Stimulated activated CD4-positive, alpha-beta T cell treated with anti-CD3 and anti-CD28 coated beads, Interleukin-15, amount 100 ng/mL, for 1 hour (primary cell): ENCODE measurements at places on chromosomes 6 and 20.

GRCh38 chr6:134585517-134585873, 267.6 kb upstream of the SGK1 start:
- no peak for DNase-seq

- no peak for DNase-seq
Measured at GRCh38 chr6:122405417-122405816, 6.0 kb downstream of the HSF2 start.

DNA sequence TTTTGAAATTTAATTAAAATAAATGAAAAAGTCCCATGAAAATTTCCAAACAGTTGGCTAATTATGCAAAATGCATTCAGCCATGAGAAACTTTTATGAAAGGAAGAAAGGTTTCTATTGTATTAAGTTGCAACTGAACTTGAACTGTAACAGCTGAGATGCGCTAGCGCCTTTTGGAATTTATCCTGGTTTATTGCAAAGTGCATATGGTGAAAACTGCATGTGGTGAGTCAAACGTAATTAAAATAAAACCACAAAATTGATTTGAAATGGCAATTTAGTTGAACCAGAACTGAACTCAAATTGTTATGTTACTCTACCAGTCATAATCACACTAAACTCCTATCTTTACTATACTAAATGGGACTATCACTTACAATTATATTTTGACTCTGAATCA, 46.4 kb upstream of the COL21A1 start:
- DNase-seq: no peak

- no peak for DNase-seq
Measured at GRCh38 chr6:106530502-106530901, 98.8 kb downstream of the RTN4IP1 start.

GRCh38 chr6:145819994-145820393, 5.4 kb upstream of the FBXO30 start:
- DNase-seq: no peak

- no peak for DNase-seq
Measured at GRCh38 chr20:18805881-18806280, 7.7 kb upstream of the SCP2D1 start.

- DNase-seq: no peak
Measured at GRCh38 chr6:22673474-22673873, 104.1 kb downstream of the HDGFL1 start.

DNA sequence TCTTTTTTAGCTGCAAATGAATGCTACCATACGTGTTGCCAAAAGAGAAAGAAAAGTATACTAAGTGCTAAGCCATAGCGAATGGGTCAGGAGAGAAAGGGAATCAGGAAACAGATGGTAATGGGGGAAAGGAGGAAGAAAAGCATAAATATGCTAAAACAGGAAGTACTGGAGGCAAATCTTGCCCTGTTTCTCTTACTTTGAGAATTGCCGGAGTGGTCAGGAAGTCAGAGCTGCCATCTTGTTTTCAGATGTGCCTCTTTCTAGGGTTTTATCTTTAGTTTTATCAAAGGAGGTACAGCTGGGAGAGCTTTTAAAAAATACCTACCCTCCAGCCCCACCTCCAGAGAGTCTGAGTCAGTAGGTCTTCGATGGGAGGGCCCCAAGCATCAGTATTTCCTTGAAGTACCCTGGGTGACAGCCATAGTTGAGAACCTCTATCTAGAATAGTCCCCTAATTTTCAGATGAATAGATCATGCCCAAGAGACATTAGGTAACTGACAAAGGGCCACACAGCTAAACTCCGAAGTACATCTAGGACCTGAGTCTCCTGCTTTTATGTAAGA, 193.3 kb downstream of the CLIC5 start:
- no peak for DNase-seq

DNA sequence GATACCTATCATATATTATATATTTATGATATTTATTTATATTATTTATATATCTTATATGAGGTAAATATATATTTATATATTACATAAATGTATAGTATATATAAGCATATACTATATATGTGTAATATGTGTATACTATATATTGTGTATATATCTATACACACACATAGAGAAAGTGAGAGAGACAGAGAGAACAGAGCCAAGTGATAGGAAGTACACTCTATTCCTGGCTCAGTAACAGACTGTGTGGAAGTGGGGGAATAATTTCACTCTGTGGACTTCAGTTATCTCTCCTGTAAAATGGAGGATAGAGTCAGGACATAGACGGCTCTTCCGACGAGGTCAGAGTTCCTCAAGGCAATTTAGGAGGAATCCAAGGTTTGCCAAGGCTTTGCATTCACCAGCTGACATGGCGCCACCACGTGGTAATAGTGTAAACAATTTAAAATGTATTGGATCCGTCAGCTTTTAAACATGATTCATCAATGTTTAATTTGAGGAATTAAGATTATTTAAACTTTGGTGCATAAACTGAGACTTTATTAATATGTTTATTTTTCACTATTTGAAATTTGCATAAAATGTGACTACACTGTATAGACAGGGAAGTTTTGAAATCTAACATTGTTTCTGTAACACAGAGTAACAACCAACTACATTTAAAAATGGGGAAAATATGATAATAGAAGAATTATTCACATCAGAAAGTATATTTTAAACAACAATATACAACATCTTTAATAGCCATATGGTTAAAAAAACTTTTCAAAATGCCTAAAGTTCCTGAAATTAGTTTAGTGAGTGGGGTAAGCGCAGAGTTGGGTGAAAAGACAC, 75.4 kb upstream of the TMEM244 start:
- DNase-seq: no peak

DNA sequence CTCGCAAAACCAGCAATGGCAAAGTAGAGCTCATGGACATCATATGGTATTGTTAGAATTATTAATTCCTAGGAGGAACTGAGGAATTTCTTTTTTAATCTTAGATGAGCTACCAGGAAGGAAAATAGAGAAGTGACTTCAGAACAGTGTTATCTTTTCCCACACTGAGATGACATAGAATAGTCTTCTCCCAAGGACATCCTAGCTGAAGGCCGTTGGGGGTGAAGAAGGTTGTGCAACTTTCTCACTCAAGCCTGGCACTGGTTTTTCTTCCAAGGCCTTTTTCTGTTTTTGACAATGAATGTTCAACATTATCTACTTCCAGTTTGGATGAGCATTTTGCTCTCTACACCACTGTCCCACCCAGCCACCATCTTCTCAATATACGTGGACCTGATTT, 35.8 kb upstream of the MAS1 start:
- DNase-seq: no peak

- DNase-seq: no peak
Measured at GRCh38 chr20:50582092-50582491, 71.9 kb downstream of the PTPN1 start.

DNA sequence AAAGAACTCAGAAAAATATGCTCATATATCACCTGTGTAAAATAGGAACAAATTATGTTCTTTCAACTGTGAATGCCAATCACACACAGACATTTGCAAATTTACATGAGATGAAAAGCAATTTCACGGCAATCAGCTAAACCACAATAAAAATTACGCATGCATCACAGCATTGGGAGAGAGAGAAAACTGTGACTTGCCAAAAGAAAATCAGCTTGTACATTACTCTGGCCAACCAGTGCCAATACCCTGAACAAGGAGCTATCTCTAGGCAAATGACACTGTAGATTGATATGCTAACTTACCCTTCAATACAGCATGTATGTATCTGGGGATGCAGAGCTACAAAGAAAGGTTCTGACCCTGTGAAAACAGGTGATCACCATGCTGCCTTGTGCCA, 515.6 kb downstream of the EYS start:
- DNase-seq: no peak

DNA sequence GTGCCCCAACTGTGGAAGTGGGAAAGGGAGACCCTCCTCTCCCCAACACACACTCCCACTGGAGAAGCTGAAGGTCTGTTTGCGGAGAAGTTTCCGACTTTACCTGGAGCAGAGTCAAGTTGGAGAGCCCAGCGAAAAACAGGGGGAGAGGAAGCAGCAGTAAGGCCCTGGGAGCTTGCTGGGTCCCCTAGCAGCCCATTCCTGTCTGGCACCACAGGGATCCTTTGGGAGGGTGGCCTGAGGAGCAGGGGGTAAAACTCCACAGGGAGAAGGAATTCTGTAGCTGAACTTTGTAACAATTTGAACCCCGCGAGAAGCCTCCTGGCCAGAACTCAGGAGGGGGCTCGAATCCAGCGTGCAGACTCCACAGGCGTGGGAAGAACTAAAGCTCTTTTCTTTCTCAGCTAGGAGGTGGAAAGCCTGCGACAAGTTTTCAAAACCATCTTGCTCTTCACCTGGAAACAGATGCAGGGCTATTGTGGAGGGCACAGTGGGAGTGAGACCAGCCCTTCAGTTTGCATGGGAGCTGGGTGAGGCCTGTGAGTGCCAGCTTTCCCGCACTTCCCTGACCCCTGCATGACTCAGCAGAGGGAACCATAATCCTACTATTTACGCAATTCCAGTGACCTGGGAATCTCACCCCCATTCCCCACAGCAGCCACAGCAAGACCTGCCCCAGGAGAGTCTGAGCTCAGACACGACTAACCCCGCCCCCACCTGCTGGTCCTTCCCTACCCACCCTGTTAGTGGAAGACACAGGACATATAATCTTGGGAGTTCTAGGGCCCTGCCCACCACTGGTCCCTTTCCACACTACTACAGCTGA, 25.8 kb downstream of the SERPINB9 start:
- DNase-seq: no peak
